Mammary epithelial cell (primary cell): ENCODE measurements at places on chromosomes 4 and X.

DNA sequence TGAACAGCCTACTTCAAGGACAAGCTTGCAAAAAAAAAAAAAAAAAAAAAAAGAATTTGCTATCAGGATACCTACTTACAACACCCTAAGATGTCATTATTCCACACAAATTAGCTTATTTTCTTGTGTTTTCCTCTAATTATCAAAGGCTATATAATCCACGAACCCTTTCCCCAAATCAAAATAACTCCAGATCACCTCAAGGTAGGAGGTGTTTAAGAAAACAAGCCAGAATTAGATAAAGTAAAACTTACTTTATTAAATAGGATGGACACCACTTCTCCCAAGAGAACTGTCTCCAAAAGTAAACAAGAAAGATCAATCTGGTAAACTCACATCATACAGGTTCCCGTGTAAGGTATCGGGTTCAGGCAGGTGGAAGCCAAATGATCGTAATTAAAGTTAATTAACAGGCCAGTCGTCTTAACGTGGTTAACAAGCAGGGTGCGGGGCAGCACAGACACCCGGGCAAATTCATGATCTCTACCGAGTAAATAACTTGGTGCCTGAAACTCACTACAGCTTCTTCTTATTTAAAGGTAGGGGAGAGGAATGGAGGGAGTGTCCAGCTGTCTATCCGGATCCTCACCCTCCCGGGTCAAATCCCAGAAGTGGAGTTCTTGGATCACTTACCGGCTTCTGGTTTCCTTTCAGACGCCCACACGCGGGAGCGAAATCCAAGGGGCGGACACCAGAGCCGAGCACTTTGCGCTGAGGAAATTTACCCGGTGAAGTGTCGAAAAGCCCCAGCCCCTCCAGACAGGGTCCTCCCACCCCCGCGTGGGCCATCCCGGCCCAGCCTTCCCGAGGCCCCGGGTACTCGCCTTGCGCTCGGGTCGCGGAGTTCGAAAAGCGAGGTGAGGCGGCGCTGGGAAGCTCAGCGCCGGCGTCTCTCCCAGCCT is 708 bp downstream of the ARAP2 start:
- DNase-seq: peak; percentile 61

GRCh38 chr4:89868999-89869589 is 25.6 kb upstream of the MMRN1 start:
- DNase-seq: no peak

DNA sequence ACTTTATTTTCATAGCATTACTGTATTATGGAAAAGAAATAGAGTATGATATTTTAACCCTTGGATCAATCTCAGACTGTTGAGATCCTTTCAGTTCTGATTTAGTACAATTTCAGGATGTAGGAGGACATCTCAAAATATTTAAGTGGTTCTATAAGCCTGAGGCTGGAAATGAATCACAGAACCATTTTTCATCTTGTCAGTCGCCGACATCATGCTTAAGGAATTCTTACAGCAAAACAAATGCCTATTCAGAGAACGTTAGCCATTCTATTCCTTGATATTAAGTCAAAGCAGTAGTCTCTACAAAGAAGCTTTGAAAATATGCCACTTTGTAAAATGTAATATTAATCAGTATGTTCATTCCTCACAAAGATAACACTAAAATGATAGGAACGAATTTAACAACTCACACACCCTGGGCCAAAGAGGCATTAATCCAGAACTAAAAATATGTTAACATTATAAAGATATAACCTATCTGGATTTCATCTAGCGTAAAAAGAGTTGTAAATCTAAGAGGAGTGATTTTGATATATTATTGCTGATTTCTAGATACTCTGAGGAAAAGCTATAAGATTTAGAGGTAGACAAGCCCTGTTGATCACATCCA is 152.0 kb downstream of the GASK1B start:
- DNase-seq: peak; percentile 84

GRCh38 chrX:15679246-15679645 is 14.6 kb upstream of the CLTRN start:
- no peak for DNase-seq

DNA sequence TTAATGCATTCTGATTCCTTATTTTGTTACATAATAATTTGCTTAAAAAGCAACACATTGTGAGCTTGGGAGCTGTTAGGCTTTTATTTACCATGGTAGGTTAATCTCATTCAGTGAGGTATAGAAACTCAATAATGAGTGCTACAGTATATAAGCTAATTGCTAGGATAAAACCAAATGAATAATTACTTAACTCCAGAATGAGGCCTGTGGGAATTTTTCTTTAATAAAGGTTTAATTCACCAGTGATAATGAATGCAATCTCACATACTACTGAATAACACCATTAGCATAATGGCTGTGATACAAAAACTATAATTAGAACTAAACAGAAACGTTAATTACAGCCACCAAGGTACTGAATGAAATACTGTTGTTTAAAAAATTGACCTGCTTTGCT is 326.3 kb downstream of the IQCM start:
- no peak for DNase-seq

DNA sequence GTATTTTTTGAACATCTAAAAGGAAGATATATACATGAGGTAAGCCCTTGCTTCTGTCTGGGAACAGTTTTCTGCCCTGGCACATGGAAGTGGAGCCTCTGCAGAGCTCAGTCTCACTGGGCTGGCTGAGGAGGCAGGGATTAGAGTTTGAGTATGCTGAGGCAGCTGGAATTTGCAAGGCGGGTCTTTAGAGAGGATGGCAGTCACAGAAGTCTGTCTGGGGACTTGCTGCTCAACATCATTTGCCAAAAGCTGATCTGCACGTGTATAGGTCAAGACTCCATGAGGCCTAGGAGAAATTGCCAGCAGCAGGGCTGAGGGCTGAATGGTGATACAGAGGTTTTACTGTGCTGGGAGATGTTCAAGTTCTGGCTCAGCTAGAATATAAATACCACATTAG is 163.6 kb upstream of the ANK2 start:
- no peak for DNase-seq

GRCh38 chr4:108881986-108882385 is 119.1 kb upstream of the ETNPPL start:
- no peak for DNase-seq

DNA sequence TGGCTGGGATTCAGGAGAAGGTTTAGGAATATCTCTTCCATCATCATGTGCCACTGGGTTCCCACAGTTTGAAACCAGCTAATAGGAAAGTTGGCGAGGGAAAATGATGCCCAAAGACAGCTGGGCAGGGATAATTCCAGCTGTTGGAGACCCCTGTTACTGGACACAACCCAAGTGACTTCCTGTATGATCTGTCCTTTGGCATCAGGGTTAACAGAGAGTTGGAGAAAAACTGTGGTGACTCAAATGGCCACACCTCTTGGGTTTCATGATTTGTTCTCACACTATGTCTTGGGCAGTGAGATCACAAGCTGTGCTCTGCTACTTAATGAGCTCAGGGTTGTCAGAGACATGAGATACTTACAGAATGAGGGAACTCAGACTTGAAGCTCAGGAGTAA is 3.8 kb downstream of the FGF16 start:
- peak; percentile 76 for DNase-seq

DNA sequence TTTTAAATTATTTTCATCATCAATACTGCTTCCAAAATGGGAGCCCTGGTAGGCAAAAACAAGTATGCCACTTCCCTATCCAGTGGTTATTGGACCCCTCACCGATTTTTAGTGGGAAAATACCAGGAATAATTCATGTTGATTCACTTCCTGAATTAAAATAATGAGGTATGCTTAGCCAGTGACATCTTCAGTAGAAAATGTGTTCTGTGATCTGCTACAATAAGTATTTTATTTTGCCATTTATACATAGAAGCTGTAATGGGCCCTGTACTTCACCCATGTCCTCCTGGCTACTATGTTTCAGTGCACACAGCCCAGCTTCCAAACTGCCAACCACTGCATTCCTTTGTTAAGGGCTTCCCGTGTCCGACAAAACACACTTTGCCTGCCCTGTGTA is 41.0 kb upstream of the KLHL34 start:
- DNase-seq: no peak

DNA sequence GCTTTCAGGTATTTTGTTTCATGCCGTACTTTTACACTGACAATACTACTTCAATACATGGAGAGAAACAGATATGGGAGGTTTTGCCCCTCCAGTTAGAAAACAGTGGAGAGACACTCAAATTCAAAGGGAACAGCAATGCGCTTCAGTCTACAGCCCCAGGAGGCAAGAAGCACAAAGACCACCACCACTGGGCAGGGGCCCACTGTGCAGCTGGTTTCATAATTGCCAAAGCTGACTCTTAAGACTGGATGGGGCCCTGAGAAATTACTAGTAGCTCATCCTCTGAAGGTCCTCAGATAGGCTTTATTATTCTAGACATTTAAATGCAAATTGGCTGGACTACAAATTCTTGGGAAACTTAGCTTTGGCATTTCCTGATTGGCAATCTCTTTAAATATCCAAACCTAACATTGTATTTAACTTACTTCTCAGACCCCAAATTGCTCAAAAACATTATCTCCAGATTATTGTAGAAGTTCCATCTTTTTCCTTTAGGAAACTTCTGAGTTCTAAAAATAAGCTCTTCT is 85.9 kb upstream of the GPR34 start:
- no peak for DNase-seq

DNA sequence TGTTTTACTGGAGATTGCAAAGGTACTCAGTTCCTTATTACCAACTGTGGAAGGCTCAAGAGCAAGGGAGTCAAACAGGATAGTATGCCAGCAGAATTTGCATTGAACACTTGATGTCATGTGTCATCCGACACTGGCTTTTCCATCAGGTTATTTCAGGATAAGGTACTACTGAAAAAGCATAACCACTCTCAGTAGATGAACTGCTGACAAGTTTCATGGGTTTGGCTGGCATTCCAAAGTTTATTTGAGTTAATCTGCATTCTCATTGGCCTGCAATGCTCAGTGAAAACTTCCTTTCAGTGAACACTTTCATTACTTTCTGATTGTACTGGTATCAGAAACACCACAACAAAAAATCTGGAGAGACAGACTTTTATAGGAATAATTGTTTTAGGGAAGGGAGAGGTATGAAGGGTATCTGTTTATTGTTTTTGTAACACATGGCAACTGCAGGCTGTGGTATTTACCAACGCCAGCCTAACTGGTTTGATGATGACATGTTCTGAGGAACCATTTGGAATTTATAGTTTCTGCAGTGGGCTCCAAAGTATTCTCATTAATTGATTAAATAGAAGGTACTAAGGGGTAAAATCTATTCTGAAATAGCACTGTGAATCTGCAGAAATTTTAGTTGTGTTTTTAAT is 345.7 kb upstream of the NR3C2 start:
- DNase-seq: peak; percentile 68

DNA sequence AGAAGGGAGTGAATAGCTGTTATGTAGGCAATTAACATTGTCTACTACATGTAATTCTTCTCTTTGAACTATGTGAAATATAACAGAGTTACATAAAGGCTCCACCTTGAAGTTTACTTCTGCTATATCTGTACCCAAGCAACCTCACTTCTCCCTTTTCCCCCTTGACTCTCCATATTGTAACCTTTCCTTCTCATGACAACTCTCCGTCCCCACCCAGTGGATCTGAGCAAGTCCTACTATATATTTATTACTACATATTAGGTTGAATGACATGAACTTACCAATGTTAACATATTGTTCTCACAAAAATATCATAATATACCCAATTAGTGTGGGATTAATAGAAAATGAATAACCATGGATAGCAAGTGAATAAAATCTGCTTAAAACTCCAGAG is 93.2 kb upstream of the ATP8A1 start:
- no peak for DNase-seq

DNA sequence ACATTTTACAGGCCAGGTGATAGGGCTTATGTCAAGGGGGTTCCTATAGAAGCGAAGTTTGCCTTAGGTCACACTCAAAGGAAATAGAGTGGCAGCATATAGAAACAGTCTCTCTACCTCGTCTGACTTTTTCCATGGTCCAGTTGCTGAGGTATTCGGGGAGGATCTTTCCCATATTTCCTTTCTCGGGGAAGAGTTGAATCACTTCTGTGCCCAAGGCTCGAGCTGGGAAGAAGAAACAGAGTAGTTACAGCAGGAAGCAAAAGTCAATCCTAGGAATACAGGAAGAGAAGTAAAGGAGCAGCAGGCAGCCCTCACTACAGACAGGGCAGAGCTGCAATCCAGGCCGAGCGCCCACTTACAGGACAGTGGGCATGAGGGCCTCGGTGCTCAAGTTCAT is 26.7 kb upstream of the ELF4 start:
- DNase-seq: no peak

DNA sequence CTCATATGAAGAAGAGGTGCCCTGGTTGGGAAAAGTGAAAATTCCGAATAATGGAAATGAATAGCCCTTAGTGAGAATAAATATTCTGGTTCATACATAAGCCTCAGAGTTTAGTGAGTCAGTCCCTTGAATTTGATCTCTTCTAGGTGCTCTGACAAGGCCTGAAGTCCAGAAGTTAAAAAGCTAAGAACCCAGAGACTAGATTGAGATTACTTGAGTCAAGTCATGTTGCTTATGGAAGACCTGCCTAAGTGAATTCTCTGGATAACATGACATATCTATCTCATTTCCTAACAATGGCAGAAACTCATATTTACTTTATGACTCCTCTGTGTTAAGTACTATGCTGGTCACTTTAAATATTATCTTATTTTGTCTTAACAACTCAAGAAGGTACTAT is 10.5 kb upstream of the PRSS48 start:
- no peak for DNase-seq

DNA sequence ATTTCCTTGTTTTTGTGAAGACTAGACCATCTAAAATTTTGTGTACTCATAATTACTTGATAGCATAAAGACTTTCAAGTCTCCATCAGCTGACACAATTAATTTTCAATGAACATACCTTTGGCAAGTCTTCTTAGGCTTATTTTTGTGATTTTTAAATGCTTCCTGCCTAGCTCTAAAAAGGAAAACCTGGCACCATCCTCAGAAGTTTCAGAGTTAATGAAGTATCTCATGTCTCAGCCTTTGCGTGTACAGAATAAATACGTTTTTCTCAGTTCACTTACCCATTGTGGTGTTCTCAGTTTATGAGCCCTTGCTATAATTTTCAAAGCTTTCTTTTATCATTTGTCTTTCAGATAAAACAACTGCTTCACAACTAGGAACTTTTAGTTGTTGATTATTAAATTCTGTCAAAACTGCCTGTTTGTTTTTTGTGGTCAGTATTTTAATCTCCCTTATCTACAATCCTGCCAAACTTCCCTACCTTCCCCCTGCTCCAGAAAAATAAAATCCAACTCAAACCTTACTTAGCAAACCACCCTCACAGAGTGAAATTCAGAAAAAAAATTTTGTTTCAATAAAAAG is 21.6 kb downstream of the ADD1 start:
- no peak for DNase-seq

- DNase-seq: no peak
Observed at GRCh38 chr4:172485007-172485406, 671.8 kb downstream of the GALNTL6 start.
